Fibroblast of lung (primary cell): ENCODE measurements at places on chromosomes 7 and 10.

GRCh38 chr7:99806839-99807478 is 20.9 kb upstream of the CYP3A43 start:
- DNase-seq = no peak

DNA sequence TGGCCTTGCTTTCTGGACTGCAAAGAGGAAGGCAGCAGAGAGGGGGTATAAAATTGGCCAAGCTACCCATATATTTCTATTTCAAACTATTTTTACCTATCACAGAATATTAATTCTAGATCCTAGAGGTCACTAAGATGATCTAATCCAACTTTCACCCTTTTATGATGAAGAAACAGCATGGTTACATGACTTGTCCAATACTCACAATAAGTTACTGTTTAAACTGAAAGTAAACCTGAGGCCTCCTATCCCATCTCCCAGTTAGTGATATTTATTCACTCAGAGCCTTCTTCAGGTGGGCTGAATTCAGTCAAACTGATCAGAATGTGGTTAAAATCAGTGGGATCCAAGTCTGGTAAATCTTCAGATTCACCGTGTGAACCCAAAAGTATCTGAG is 1345.1 kb downstream of the XPNPEP1 start:
- no peak for DNase-seq

DNA sequence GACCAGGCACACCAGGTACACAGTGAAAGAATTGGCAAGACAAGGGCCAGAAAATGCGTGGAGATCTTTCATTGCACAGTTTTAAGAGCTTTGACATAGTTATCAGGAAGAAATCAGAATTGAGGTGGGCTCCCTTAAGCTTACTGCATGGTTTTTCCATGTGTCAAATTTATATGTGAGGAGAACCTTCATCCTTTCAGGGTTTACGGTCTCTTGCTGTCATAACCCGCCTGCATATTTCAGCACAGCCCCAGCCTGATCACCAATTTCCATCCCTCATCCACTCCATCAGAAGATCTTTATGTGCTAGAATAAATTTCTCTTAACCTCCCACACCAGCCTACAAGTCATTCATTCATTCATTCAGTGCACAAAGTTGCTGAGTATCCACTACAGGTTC is 373.1 kb downstream of the KCNMA1 start:
- no peak for DNase-seq

DNA sequence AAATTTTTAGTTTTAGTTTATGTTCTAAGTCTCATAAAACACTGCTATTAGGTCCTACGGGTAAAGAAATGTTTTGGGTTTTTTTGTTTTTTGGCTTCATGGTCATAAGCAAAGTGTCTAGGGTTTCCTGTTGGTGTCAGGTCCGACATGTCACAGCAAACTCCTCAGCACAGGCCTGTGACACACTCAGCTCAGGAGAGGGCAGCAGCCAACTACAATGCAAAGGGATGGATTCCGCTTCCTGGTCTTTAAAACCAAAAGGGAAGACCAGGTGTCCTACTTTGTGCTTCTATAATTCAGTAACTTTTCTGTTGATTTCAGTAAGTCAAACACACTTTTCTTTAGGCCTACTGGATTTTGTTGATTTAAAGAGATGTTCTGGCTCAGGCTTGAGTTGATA is 83.8 kb upstream of the MACROH2A2 start:
- peak; percentile 22 for DNase-seq

DNA sequence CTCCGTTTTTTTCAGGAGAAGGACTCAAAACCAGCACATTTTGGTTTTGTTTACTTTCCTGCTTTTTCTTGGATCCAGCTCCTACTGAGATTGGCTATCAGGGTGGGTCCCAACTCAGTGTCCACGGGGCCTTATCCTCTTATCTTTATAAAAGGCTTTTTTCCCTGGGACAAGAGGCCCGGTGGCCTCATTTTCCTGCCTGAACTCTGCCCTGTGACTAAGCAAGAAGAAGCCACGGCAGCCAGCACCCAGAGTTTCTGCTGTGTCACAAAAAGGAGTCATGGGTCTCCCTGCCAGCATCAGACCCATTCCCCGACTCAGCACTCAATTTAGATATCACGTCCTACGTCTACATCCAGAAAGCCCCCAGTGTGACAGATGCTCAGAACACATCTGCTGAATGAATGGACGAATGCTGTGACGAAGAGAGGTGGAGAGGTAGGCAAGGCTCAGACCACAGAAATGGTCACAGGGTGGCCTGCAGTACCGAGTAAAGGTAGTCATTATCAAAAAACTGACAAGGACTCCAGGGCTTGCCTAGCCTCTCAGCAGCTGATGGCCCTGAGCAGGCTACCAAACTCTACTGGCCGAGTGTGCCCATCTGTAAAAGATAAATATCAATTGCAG is 16.7 kb downstream of the DLG5 start:
- DNase-seq = peak; percentile 70

DNA sequence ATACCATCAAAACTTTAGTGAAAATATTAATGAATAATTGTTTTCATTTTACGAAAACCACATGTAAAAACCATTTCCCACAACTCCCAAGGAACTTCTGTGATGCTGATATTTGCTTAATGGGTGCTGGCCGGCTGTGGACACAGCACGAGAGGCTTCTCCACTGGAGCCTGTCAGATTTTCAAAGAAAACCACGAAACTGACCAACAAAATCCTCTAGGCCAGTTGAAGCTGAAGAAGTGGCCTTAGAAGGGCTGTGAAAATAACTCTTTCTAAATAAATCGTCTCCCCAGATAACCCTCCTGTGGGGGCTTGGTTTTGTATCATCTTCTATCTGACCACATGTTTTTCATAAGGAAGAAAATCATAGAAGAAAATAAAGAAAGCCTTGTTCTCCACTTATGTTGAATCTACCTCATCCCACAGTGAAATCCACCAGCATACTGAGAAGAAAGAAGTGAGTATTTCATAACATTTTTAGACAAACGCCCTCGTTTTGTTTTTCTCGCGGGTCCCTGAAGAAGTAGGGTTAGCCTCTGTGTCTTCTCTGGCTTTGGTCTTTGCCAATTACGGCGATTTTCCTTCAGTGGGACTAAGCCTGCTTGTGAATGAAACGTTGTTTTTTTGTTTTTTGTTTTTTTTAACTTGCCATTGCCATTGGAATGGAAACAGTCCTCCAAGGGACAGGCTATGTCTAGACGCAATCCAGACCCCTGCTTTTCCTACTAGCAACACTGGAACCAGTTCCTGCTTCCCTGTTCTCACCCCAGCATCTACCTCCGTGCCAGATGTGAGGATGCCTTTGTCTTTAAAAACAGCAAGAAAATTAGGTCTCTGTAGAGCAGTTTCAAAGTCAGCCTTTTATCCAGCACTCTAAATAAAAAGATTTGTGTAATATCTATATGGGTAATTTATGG is 123.9 kb downstream of the ADAM12 start:
- no peak for DNase-seq

- peak; percentile 79 for DNase-seq
These were observed 95.7 kb downstream of the DNAJB6 start for GRCh38 chr7:157432541-157432956.

- DNase-seq = peak; percentile 93
These were observed 72.9 kb upstream of the GRID1 start for GRCh38 chr10:86439544-86439943.

DNA sequence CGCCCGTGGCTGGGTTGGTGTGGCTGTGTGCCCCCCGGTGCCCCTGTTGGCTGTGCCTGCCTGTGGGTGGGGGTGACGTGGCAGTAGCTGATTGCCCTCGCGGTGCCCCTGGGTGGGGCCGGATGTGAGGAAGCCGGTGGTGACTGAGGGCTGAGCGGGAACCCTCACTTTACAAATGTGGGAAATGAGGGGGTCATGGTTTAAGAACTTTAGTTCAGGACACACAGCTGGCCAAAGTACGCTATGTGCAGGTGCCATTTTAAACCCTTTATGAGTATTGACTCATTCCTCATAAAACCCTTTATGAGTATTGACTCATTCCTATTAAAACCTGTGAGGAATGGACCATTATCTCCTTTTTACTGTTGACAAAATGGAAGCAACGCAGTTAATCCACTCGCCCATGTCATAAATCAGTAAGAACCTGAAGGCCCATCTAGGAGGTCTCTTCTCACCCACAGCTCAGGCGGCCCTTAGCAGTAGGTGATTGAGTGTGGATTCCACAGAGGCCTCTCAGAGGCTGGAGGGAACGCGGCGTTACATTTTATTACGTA is 290.1 kb upstream of the COBL start:
- DNase-seq = no peak

- DNase-seq = peak; percentile 9
These were observed 83.6 kb upstream of the CACNB2 start for GRCh38 chr10:18056583-18056982.
